ENCODE measurements at places on chromosomes 2 and 18. TPM values are rescaled to one million over a fixed set of nuclear protein-coding genes. Genes with fewer than 3 reads are reported as not detected.

Gene CYS1
- 0.58 TPM for total RNA-seq

Gene CIB4
- total RNA-seq = not detected

Gene ANKRD30BL
- not detected for total RNA-seq

DNA sequence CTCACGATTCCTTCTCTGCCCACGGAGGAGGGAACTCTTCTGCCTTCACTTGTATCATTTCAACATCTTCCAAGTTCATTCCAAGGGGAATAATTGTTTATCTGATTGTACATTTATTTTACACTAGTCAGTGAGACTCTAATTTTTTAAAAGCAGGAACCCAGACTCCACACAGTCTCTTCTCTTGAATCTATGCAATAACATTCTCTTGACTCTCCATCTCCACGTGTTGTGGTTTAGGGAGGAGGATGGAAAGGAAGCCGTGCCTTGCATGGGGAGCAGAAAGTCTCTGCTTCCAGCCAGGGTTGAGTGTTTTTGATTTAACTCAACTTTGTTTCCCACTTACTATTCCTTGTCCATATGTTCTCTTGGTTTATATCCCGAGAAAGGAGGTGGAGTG lies 131.1 kb upstream of the RIOK3 start:
- DNase-seq = no peak

- no peak for DNase-seq
These were observed 187.3 kb upstream of the LYPD1 start for GRCh38 chr2:132857319-132857718.

GRCh38 chr18:36420826-36421225 lies 123.3 kb downstream of the FHOD3 start:
- no peak for DNase-seq

DNA sequence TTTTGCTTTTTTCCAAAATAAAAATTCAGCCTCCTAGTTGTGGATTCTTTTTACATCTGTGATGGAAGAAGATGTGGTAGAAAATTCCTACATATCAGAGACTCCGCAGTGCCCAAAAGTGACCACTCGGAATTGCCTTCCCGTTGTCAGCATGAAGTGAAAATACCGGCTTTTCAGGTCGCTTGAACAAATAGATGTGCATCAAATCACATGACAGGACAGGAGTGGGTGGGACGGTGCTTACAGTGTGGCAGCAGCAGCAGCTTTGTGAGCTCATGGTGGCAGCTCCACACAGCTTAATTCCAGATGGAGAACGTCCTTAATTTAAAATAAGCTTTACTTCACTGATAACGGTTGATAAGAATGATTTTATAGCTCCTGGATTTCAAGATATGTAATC lies 20.3 kb downstream of the SALL3 start:
- DNase-seq = no peak

GRCh38 chr2:58539973-58540372 lies 298.8 kb upstream of the FANCL start:
- no peak for DNase-seq

GRCh38 chr2:161426455-161426921 lies 10.4 kb downstream of the TBR1 start:
- DNase-seq = peak; percentile 6

DNA sequence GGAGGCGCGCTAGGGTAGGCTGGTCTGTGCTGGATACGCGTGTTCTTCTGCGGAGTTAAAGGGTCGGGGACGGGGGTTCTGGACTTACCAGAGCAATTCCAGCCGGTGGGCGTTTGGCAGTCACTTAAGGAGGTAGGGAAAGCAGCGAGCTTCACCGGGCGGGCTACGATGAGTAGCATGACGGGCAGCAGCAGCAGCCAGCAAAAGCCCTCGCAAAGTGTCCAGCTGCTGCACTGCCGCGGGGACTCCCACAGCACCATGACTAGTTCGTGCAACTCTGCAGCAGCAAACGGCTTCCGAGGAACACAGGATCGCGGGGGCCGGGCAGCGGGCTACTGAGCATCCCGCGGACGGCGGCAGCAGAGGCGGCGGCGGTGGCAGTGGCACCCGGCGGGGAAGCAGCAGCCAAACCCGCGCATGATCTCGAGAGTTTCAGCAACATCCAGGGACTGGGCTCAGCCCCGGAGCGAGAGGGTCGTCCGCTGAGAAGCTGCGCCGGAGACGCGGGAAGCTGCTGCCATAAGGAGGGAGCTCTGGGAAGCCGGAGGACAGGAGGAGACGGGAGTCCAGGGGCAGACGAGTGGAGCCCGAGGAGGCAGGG lies 368 bp downstream of the TMEFF2 start:
- DNase-seq = peak; percentile 14

GRCh38 chr18:77911971-77912605 lies 662.4 kb downstream of the GALR1 start:
- DNase-seq = no peak

DNA sequence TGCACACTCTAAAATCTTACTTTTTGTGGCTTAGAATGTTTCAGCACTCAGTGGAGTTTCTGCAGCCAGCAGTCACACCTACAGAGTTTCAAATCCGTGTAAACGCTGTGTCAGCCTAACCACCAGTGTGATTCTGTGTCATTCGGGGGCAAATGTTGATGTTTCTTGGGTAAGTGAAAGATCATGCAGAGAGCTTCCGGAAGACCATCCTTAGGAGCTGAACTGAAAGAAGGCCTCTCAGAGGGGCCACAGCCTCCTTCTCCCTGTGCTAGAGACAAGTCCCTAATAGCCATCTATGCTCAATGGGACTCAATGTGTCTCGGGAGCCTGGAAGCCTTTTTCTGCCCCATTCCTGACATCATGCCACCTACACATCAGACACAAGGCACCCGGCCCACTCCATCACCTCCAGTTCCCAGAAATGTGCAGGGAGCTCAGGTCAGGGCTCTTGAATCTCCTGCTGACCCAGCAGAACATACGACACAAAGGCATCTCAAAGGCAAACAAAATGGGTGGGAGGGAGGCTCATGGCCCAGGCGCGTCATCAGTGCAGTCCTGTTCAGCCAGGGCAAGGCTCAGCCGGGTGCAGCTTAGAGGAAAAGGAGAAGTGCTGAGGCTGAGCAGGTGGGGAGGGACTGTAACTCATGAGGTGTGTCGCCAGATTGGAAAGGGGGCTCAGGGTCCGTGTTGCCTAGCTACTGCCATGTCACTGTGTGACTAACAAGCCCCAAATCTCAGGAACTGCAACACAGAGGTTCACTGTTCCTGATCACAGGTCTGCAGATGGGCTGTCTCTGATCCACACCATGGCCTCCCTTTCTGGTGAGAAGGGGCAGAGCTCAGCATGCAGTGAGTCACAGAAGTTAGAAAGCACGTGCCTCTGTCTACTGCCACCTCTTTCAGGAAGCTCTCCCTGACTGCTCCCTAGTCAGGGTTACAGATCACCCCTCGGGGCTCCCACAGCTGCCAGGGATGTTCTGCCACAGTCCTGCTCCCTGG lies 82.0 kb downstream of the SMAD7 start:
- DNase-seq = no peak
